ENCODE measurements at places on chromosomes 11 and 22.
A peak's percentile ranks its signal among the peaks of the same experiment; 100 is the strongest.

GRCh38 chr11:101100601-101101000 lies 29.0 kb downstream of the PGR start:
- DNase-seq, result no peak

- DNase-seq, result no peak
Observed at GRCh38 chr22:41175546-41175945, 29.6 kb upstream of the L3MBTL2 start.

- no peak for DNase-seq
Observed at GRCh38 chr11:26622181-26622580, 50.1 kb upstream of the MUC15 start.

DNA sequence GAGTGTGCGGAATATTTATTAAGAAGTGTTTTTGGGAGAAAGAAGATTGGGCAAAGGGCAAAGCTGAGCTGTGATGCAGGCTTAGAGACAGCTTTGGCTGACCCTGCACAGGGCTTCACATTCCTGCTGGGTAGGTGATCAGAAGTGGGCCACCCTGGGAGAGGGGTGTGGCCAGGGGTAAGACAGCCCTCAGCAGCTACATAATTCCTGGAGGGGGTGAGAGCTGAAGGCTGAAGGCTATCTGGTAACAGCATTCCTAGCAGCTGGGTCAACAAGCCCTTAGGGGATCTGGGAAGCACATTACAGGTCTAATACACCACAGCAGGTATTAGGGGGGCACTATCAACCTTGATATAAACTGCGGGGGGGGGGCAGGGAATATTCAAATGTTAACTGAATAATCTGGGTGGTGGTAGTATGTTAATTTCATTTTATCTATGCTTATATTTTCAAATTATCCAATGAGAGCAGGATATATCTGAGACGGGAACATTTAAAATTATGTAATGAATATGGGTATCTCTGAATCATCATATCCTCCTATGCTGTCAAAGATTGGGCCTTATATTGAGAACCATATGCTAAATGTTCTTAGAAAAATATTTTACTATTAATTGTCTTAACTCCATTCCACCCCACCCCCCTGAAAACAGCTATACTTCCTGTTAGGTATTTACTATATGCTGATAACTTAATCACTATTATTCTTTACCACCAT lies 5.9 kb downstream of the OOSP1 start:
- no peak for DNase-seq

GRCh38 chr11:93784145-93784934 lies at the start of gene MED17:
Gene MED17 (plus strand): TSS chr11:93784282. CDS start chr11:93784514, 232 bp downstream.
- peak; percentile 79 for DNase-seq

DNA sequence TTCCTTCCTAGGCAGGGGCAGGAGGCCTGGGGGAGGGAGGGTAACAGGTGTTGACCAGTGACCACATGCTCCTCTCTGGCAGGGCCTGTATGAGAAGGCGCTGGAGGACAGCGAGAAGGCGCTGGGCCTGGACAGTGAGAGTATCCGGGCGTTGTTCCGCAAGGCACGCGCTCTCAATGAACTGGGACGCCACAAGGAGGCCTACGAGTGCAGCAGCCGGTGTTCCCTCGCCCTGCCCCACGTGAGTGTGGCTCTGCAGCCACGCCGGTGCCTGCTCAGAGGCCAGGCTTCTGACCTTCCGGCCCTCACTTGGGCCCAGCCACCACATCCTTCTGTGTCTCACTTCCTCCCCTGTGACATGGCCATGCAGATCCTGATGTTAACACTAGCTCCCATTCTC lies 25.8 kb downstream of the ZC3H7B start:
- DNase-seq, result no peak

- no peak for DNase-seq
Observed at GRCh38 chr11:66886671-66887221, 29.9 kb downstream of the LRFN4 start.

All from stimulated activated CD4-positive, alpha-beta T cell treated with anti-CD3 and anti-CD28 coated beads, TNF-alpha, amount 100 ng/mL, for 4 hours (primary cell).